ENCODE measurements at places on chromosomes 16 and 17.
A peak's percentile ranks its signal among the peaks of the same experiment; 100 is the strongest.

DNA sequence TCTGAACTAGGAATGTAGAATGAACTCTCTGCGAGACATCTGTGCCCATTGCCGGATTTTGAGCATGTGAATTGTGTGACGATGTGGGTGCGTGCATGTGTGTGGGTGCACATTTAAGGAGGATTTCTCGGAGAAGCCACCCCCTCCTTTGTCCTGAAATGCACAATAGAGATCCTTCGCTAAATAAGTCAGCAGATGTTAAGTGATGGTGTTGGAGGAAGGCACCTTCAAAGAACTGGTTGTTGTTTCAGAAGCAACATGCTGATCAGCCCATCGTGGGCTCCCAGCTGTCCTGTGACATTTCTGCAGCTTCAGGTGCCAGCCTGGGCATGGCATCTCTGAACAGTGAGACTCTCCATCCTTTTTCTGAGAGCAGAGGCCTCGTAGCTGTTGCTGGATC lies 194.9 kb downstream of the MSI2 start:
- no peak overlapping the region for H3K4me3 ChIP-seq
- peaks cover 25% of the 10 kb centered on the region for H3K4me1 ChIP-seq
- H3K27ac ChIP-seq, result no peak overlapping the region
- no peak for DNase-seq

DNA sequence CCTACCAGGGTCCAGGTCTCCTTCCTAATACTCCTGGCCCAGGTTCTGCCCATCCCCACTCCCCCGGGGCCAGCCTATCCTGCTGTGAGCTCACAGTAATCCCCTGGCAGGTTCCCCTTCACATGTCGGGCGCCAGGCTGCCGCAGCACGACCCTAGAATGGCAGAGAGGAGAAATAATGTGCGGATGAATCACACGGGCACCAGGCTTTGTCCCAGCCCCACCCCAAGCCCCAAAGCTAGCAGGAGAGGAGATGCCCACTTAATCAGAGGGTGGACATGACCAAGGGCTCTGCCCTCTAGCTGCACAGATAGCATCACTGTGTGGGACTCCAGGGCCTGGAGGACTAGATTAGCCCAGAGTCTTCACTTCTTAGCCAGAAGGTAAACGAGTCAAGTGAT lies 39.5 kb downstream of the ST3GAL2 start:
- H3K27me3 ChIP-seq, result no peaks in the 10 kb centered on the region
- peaks cover 7% of the 10 kb centered on the region for H3K4me1 ChIP-seq
- no peak overlapping the region for H3K27ac ChIP-seq

DNA sequence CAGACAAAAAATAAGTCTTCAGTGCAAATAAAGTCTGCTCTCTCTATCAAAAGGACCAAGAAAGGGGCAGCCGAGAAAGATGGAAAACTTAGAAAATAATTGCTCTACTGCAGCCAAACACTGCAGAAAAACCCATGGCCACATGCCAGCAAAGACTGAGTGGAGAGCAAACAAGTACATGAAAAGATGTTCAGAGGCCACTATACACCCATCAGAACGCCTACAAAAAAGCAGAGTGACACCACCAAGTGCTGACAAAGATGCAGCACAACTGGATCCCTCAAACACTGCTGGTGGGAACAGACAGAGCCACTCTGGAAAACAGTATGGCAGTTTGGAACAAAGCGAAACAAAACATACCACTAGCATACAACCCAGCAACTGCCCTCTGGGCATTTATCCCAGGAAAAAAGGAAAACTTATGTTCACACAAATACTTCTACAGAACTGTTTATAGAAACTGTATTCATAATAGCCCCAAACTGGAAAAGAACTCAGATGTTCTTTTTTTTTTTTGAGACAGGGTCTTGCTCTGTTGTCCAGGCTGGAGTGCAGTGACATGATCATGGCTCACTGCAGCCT lies 36.7 kb downstream of the KIAA0753 start:
- peaks cover 5% of the 10 kb centered on the region for H3K4me1 ChIP-seq
- H3K4me3 ChIP-seq, result no peak overlapping the region
- DNase-seq, result no peak
- H3K27me3 ChIP-seq, result no peaks in the 10 kb centered on the region
- H3K27ac ChIP-seq, result no peak overlapping the region

GRCh38 chr16:25264597-25264996 lies 7.0 kb upstream of the ZKSCAN2 start:
- no peaks in the 10 kb centered on the region for H3K36me3 ChIP-seq
- H3K27me3 ChIP-seq, result no peaks in the 10 kb centered on the region
- H3K4me3 ChIP-seq, result no peak overlapping the region
- no peak for DNase-seq

- DNase-seq, result peak; percentile 38
- H3K36me3 ChIP-seq, result peaks cover 4% of the 10 kb centered on the region
- no peaks in the 10 kb centered on the region for H3K27me3 ChIP-seq
- H3K4me3 ChIP-seq, result no peak overlapping the region
- no peak overlapping the region for H3K27ac ChIP-seq
Measured at GRCh38 chr17:36608794-36609497, 7.6 kb downstream of the MRM1 start.

DNA sequence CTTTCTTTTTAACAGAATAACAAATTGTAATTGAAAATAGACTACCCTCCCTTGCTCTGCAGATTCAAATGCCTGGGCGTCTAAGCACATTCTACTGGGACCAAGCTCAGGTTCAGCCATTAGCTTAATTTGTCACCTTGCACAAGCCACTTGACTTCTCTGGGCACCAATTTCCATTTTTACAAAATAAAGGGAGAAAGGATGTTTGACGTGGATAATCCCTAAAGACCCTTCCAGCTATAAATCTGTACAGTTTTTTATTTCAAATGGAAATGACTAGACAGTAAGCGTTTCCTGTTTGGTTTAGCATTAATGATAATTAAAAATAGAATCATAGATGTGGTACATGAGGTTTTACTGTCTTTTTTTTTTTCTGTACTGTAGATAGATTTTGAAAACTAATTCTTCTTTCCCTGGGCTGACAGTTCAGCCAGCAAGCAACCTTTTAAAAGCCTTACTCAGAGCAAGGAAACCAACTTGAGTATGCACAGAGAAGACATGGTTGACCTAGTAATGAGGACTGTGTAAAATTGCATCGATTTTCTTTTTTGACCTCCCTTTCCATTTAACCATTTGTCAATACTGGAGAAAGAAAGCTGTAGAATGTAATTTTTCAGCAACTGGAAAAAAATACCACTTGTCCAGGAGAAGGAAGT lies 1329.5 kb upstream of the CDH8 start:
- H3K36me3 ChIP-seq, result no peaks in the 10 kb centered on the region
- no peaks in the 10 kb centered on the region for H3K27me3 ChIP-seq
- no peaks in the 10 kb centered on the region for H3K4me1 ChIP-seq

DNA sequence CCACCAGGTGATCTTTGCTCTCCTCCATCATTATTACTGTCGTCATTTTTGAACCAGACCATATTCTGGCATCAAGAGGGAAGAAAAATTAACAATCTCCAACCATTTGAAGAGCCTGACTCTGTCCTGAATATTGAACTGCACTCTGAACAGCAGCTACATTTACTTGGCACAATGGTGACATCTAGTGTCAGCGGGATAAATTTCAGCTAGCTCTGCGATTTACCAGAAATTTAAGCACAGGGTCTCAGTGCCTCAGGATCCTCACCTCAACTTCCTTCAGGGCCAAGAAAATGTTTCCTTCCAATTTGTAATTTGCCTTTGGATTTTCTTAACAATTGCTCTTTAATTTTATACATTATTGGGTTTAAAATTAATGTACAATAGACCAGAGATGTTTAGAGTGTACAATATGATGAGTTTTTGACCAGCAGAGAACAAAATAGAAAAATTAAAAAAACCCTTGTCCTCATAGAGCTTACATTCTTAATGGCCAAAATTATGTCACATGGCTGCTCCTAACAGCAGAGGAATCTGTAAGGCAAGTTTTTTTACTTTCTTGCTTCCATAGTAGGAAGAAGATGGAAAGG lies 10.7 kb upstream of the ZNF19 start:
- no peaks in the 10 kb centered on the region for H3K27me3 ChIP-seq
- no peak overlapping the region for H3K27ac ChIP-seq
- DNase-seq, result peak; percentile 22
- no peaks in the 10 kb centered on the region for H3K36me3 ChIP-seq
- H3K4me1 ChIP-seq, result no peaks in the 10 kb centered on the region

- H3K4me3 ChIP-seq, result peak overlapping the region; percentile 53
- H3K27ac ChIP-seq, result peak overlapping the region; percentile 97
- no peaks in the 10 kb centered on the region for H3K36me3 ChIP-seq
- no peak for DNase-seq
Measured at GRCh38 chr16:72787130-72787513, 260.8 kb downstream of the ZFHX3 start.

DNA sequence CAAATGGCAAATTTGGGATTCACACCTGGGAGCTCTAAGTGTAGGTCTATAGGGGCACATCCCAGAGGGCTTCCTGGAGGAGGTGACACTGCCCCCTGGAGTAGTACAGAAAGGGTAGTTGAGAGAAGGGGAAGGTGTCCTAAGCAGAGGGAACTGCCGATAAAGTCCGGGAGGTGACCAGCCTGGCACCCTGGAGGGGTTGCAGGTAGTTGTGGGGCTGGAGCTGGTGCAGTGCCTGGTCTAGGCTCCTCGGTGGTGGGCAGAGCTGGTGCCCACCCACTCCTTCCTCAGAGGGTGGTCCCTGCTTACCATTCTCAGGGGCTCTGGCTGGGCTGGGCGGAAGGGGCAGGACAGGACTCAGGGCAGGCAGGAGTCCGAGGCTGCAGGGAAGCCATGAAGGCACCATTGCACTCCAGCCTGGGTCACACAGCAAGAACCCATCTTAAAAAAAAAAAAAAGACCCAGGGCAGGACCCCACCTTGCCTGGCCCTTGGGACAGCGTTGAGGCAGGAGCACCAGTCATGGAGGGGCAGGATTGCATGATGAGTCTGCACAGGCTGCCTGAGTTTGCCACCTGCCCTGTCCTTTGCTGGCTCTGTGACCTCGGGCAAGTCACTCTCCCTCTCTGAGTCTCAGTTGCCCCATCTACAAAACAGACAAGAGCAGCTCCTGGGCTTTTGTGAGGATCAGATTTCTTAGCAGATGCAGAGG lies 43.8 kb downstream of the LAT start:
- H3K4me1 ChIP-seq, result peaks cover 15% of the 10 kb centered on the region
- H3K36me3 ChIP-seq, result no peaks in the 10 kb centered on the region
- no peak for DNase-seq
- no peaks in the 10 kb centered on the region for H3K27me3 ChIP-seq
- H3K27ac ChIP-seq, result peak overlapping the region; percentile 85

GRCh38 chr17:79046916-79047280 lies 22.9 kb downstream of the C1QTNF1 start:
- no peak overlapping the region for H3K4me3 ChIP-seq
- H3K36me3 ChIP-seq, result no peaks in the 10 kb centered on the region
- peaks cover 2% of the 10 kb centered on the region for H3K27me3 ChIP-seq
- H3K4me1 ChIP-seq, result peaks cover 6% of the 10 kb centered on the region

GRCh38 chr16:14050291-14051027 lies 20.7 kb upstream of the MRTFB start:
- no peaks in the 10 kb centered on the region for H3K27me3 ChIP-seq
- no peak overlapping the region for H3K27ac ChIP-seq
- H3K36me3 ChIP-seq, result no peaks in the 10 kb centered on the region
- H3K4me3 ChIP-seq, result no peak overlapping the region
- peaks cover 10% of the 10 kb centered on the region for H3K4me1 ChIP-seq

DNA sequence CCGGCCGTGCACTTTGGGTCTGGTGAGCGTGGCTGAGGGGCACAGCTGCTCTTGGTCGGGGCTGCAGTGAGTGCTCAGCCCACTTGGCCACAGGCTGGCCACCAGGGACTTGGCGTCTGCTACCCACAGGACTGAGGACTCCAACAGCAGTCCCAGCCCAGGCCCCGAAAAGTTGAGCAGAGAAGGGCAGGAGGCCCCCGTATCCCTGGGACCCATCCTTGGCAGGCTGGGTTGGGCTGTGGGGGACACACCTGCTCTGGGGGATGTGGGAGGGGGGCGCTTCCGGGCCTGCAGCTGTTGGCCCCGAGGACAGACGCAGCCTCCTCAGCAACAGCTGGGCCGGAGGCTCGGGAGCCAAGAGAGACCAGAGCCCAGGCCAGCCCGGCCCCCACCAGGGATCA lies 19.4 kb upstream of the SSTR5 start:
- no peaks in the 10 kb centered on the region for H3K4me1 ChIP-seq
- H3K4me3 ChIP-seq, result no peak overlapping the region
- no peak overlapping the region for H3K27ac ChIP-seq
- H3K36me3 ChIP-seq, result no peaks in the 10 kb centered on the region

GRCh38 chr17:40178021-40178601 lies 841 bp downstream of the RAPGEFL1 start:
- H3K4me3 ChIP-seq, result no peak overlapping the region
- H3K36me3 ChIP-seq, result peaks cover 1% of the 10 kb centered on the region
- H3K4me1 ChIP-seq, result peaks cover 19% of the 10 kb centered on the region

GRCh38 chr17:72588961-72589360 lies 468.1 kb downstream of the SOX9 start:
- H3K36me3 ChIP-seq, result no peaks in the 10 kb centered on the region
- H3K4me1 ChIP-seq, result peaks cover 32% of the 10 kb centered on the region
- H3K4me3 ChIP-seq, result peak overlapping the region; percentile 48
- H3K27me3 ChIP-seq, result no peaks in the 10 kb centered on the region
- DNase-seq, result peak; percentile 91

DNA sequence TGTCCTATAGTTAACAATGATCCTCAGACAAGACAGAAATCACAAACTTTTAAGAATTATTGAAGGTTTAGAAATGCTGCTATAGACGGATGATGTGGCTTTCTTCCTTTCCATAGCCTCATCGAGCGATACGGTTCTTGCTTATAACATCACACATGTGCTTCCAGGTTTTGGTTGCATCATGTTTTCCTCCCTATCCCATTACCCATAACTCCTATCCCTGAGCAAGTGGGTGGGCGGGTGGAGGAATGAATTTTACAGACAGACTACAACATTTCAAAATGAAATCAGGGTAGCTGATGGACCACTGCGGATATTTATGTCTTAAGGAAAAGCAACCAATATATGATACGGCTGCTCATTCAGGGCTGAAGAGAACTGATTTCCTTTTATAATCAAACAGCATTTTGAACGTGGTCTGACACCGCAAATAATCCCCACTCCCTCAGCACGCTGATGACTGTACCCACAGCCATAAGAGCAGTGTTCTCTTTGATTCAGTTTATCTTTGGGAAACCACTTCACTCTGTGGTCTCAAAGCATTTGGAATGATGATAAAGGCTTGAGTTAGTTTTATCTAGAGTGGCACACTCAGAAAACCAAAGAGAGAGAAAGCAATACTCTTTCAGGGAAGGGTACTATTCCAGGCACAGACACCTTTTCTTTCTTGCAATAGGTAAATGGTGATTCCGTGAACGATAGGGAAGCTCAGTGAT lies 4.6 kb upstream of the AKTIP start:
- no peak for DNase-seq
- H3K36me3 ChIP-seq, result no peaks in the 10 kb centered on the region
- H3K4me3 ChIP-seq, result no peak overlapping the region
- H3K4me1 ChIP-seq, result peaks cover 7% of the 10 kb centered on the region

Data from astrocyte (in vitro differentiated cells and primary cell).